ENCODE measurements at places on chromosomes 16 and 17.
A peak's percentile ranks its signal among the peaks of the same experiment; 100 is the strongest.

DNA sequence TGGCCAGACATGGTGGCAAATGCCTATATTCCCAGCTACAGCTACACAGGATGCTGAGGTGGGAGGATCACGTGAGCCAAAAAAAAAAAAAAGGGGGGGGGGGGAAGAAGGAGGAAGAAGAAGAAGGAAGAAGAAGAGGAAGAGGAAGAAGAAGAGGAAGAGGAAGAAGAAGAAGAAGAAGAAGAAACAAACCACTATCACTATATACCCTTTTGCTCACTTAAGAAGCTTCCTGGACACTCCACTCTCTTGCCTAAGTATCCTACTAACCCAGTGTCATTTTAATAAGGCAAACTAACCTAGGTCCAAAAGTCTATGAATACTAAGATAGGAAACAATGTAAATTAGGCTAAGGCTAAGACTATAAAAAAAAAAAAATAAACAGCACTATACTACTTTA lies 54.8 kb downstream of the GPATCH8 start:
- DNase-seq: no peak

- no peak for DNase-seq
Measured at GRCh38 chr17:11900041-11900476, 97.2 kb downstream of the ZNF18 start.

GRCh38 chr17:50027881-50028735 lies 27.8 kb upstream of the ITGA3 start:
- DNase-seq: no peak

- no peak for DNase-seq
Measured at GRCh38 chr17:76132574-76133338, 8.3 kb downstream of the FOXJ1 start.

DNA sequence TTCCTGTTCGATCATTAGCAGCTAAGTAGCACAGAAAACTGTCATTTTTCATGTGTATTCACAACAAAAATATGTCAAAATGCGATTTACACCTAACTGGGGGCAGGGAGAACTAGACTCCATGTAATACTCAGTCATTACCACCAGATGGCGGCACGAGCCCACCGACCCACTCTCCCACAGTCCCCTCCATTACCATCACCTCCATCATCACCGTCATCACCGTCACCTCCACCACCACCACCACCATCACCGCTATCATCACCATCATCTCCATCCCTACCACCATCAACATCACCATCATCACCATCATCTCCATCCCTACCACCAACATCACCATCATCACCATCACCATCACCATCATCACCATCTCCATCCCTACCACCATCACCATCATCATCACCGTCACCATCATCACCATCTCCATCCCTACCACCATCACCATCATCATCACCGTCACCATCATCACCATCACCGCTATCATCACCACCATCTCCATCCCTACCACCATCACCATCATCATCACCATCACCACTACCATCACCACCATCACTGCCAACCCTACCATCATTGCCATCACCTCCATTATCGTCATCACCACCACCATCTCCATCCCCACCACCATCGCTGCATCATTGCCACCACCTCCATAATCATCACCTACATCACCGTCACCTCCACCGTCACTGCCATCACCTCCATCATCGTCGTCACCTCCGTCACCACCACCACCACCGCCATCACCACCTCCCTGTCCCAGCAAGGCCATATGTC lies 14.4 kb downstream of the NDUFAF8 start:
- DNase-seq: peak; percentile 70

GRCh38 chr16:78677181-78677731 lies 577.8 kb downstream of the WWOX start:
- no peak for DNase-seq

DNA sequence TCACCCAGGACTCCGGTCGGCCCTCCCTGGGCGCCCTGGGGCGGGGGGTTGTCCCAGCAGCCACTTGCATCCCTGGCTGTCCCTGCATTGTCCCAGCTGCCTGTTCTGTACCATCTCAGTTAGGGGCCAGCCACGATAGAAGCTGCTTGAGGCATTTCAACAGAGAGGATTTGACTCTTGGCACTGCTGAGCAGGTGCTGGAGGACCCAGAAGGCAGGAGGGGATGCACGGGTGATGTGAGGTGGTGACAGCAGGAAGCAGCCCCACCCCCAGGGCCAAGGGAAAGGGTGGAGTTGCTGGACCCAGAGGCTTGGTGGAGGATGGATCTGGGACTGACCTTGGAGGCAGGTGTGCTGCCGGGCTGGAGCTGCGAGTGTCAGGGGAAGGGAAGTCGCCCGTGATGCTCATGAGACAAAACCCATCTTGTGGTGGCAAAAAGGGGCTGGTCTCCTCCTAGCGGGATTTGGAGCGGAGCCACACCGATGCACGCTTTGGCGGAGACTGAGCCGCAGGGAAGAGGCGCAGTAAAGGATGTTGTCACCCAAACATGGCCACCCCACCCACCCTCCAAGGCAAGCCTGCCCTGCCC lies 188.0 kb upstream of the GSE1 start:
- DNase-seq: peak; percentile 20

DNA sequence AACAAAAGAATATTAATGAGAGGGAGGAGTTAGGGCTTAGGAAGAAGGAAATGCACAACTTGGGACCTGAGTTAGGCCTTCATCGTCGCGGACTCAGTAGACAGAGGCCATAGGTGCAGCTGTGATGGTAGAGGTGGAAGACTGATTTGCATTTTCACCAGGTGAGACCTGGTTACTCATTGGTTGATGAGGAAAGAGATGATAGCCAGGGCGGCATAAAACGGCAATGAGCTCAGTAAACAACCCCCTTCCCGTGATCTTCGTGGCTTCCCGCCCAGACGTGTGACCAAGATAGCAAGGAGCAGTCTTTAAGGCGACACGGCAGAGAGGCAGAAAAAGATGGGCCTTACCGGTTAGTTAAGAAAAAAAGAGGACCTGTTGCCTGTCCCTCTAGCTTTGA lies at the start of gene TMC5:
TSS of gene TMC5 (plus strand) at position 244 of the 400 bp plus-strand sequence. CDS start 22,156 bp downstream, outside the sequence.
- no peak for DNase-seq

GRCh38 chr16:65619606-65620005 lies 497.7 kb upstream of the CDH11 start:
- no peak for DNase-seq

- no peak for DNase-seq
Measured at GRCh38 chr16:84758627-84759026, 58.8 kb downstream of the USP10 start.

DNA sequence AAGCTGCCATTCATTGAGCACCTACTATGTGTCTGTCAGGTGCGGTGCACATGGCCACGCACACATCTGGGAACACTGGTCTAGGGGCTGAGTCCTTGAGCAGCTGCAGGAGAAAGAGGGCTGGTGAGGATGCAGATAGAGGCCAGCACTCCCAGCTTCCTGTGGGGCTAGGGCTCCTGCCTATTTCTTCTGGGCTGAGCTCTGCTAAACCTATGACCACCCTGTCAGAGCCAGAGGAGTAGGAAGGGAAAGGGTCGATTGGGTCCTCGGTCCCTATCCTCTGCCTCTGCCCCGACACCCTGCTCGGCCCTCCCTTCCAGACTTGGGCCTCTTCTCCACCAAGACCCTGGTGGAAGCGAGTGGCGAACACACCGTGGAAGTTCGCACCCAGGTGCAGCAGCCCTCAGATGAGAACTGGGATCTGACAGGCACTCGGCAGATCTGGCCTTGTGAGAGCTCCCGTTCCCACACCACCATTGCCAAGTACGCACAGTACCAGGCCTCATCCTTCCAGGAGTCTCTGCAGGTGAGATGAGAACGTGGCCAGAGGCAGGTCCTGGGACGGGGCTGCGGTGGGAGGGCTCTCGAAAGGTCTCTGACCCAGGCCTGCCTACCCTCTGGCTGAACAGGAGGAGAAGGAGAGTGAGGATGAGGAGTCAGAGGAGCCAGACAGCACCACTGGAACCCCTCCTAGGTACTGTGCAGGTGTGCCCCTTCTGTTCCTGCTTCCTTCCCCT lies 4.0 kb upstream of the TMEM88 start:
- no peak for DNase-seq

DNA sequence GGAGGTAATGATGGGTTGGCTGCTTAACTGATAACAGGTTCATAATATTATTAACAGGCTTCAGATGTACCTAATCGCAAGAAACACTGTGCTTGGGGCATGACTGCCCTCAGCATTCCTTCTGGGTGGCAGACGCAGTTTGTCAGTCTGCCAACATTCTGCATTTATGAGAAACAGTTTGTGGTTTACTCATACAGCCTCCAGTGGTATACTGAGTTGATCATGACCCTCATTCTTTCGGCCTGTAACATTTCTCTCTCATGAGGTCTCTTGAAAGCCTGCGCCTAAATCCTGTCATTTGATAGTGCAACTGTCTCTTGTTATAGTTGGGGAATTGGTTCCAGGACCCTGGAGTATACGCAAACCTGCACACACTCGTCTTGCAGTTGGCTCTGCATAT lies 4.9 kb upstream of the RUSF1 start:
- DNase-seq: no peak

DNA sequence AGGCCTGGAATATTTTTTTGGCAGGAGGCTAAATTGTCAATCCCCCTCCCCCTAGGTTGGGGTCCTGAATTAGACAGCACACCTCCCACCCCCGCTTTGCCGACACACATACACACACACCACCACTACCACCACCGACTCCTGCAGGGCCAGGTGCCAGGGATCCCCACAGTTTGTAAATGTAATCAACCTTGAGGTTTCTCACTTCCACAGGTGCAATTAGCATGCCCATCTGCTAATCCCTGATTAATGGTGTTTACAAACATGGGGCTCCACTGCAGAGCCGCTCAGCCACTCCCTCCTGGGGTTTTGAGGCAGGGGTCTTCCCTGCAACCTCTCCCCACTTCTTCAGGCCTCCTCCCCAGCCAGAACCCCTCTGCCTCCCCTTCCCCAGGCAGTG lies 11.8 kb downstream of the MRM1 start:
- DNase-seq: no peak

All from activated T-cell treated with anti-CD3 and anti-CD28 coated beads, Interleukin-2, amount 50 U/mL, for 24 hours (primary cell).